ENCODE measurements at places on chromosomes 7 and 10.

- DNase-seq = no peak
These were observed 125.3 kb downstream of the CUX1 start for GRCh38 chr7:101942603-101943210.

DNA sequence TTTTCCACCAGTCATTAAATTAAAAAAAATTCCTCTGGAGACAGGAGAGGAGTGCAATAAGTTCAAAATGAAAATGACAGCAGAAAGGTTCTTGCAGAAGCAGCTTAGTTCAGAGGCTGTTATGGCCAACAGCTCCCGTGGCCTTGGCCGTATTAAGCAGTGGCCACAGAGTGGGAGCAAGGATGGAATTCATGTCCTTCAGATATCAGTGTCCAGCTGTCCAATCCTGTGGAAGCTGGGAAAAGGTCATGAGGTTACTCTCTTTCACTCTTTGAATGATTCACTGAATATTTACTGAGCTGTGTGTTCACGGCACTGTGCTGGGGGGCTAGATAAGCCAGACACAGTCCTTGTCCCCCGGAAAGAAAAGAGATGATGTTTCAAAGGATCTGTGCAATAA, 231.8 kb downstream of the BMPER start:
- DNase-seq = no peak

DNA sequence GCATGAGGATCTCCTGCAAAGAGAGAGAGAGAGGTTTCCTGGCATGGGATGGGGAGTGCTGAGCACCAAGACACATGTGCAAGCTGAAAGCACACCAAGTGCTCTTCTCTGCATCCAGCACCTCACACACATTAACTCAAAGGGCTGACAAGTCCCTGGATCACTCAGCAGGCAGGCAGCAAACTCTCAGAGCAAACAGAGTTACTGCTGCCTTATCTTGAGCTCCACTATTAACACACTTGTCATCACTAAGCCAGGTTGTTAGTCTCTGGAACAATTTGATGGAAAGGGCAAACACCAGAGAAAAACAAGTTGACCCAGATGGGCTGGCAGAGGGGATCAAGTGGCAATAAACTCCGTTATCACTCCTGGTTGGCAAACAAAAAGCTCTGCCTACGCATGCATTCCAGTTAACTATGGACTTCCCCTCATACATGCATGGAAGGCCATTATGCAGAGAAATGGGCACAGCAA, 349.9 kb downstream of the KCNMA1 start:
- no peak for DNase-seq

DNA sequence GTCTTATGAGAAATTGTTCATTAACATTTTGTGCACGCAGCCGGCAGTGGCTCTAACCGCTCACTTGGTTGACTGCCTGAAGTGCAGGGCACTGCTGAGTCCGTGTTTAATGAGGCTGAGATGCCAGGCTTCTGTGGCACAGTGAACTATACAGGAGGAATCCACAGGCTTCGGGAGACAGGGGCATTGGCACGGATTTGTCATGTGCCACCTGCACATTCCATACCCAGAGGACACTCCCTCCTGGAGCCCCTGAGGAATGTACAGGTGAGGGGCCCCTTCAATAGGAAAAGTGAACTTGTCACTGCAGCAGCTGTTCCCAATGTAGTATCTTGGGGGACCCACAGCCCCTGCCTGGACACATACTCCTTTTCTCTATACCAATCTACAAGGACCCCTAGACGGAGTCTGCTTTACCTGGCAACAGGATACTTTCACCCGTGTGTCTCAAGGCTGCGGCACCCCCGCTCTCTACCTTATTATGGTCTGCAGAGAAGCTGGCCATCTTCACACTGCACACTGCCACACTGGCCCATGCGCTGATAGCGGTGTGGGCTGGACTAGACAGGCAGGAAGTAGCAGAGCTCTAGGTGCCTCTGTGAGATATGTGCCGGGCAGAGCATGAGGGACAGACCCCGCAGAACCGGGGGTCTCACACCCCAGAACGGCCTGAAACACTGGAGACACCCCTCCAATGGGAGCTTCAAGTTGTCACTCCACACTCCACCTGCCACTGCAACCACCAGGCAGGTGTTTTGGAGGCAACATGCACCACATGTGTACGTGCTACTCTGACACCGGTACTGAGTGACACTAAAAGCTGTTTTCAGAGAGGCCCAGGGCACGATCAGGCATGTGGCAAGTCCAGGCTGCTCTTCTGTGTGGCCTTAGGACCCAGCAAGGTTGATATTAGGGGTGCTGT, 71.4 kb upstream of the RHEB start:
- DNase-seq = no peak

DNA sequence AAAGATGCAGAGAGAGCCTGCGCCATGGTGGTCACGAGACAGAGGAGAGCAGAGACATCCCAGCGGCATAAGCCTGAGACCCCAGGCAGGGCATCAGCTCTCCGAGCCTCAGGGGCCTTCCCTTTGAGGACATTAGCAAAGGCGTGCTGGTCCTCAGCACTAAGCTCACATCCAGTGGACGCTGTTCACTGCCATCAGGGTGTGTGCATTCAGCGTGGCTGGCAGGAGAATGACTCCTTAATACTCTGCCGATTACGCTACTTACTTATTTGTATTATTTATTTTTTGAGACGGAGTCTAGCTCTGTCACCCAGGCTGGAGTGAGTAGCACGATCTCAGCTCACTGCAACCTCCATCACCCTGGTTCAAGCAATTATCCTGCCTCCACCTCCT, 290.2 kb downstream of the KLF6 start:
- DNase-seq = no peak

DNA sequence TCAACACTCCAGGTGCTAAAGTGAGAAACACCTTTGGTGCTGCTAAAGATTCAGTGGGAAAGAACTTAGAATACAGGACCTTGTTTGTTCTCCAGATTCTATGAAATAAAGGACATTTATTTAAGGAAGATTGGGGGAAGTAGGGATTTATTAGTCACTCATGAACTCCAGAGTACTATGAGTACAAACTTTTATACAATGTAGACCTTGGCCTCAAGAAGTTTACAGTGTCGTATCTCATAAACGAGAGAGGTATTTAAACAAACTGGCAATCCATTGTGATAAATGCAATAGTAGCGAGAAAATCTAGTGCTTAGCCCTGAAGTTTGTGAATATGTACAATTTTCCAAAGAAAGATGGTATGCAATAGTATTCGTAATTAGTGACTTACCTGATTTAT, 59.1 kb downstream of the TES start:
- no peak for DNase-seq

All from NCI-H524 treated with DMSO at 0.1 percent for 48 hours (cell line).